ENCODE measurements at places on chromosomes 2 and 18.
A peak's percentile ranks its signal among the peaks of the same experiment; 100 is the strongest.

DNA sequence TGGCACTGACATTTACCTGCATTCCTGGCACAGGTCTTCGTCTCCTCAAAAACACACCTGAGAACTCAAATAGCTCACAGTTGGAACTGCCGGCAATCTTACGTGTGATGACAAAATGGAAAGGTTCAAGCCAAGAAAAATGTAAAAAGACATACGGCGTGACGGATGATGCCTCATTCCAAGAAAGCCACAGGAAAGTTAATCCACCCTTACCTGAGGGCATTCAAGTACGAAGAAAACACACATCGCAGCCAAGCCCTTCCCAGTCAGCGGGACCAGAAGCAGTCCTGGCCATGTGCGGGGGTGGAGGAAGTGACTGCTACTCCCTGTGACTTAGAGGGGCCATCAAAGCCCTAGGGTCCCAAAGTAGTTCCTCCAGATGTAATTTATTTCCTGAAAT is 986.3 kb upstream of the CELF4 start:
- DNase-seq, result no peak

GRCh38 chr2:53787614-53788289 is 908 bp downstream of the ERLEC1 start:
- DNase-seq, result no peak

- DNase-seq, result no peak
Observed at GRCh38 chr2:230447036-230447435, 31.0 kb downstream of the SP100 start.

DNA sequence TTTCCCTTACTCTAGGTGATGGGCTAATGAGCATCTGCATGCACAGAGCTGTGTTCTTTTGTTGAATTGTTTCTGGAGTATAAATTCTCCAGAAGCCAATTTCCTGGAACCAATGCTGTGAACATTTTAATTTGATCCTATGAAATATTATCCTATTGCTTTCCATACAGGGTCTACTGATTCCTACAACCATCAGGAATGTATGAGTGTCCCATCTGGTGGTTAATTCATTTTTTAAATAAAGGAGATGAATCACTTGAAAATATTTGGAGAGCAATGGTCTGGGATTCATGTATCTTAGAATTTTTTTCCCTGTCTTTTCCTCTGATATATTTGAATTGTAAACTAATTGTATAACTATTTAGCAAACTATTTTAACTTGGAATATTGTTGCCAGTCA is 14.0 kb downstream of the KIF5C start:
- no peak for DNase-seq

DNA sequence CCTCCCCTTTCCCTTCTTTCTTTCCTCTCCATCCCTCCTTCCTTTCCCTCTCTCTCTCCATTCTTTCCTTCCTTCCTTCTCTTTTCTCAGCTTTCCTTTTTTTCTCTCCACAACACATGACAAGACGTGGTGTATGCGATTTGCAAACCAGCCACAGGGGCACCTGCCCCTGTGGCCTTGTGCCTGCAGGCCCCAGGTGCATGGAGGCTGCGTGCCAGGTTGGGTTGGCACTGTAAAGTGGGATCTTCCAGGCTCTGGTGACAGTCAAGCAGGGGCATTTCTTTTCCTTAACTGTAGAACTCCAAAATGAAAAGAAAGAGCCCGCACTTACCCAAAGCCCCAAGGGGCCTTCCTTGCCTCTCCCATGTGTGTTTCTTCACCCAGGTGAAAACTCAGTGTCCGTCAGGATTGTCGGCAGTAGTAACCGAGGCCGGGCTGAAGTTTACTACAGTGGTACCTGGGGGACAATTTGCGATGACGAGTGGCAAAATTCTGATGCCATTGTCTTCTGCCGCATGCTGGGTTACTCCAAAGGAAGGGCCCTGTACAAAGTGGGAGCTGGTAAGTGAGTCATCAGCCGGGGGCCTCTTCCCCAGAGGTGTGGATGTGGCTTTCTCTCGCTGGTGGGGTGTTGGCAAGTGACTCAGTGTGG is 50.9 kb downstream of the MARCO start:
- no peak for DNase-seq

DNA sequence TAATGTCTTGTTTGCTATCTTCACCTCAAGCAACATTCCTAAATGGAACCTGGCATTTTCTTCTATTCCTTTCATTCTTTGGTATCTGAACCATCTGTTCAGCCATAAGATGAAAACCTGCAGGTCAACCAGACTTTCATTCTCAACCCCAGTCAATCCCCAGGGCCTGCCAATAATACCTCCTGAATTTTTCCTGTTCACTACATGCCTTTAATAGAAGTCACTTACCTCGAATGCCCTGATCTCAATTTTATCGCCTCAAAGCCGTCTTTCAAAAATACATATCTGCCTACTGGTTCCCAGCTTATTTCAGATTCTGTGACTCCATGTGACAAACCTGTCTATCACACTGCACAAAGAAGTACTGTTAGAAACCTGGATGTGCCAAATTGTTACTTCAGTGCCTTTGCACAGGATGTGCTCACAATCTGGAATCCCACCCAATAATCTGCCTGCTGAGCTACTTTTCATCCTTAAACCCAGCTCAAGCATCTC is 22.6 kb downstream of the ST3GAL5 start:
- no peak for DNase-seq

GRCh38 chr18:36543991-36544725 is 246.6 kb downstream of the FHOD3 start:
- DNase-seq, result no peak

DNA sequence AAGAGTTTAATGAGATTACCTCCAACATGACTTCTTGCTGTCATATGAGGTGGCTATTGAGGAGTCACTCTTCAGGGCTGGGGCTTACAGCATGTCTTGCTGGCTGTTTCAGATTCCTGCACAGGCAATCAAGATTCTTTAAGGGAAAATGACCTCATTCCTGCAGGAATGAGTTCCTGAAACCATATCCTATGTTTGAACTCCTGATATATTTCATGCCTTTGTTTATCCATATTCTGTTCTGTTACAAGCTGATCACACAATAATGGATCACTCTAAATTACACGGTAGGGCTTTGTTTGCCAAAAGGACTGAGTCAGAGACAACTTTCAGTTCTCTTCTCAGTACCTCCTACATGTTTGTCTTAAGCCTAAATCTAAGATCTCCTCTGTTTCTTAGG is 879.8 kb upstream of the PIK3C3 start:
- no peak for DNase-seq

- no peak for DNase-seq
Observed at GRCh38 chr2:11419781-11420180, 46.2 kb downstream of the E2F6 start.

DNA sequence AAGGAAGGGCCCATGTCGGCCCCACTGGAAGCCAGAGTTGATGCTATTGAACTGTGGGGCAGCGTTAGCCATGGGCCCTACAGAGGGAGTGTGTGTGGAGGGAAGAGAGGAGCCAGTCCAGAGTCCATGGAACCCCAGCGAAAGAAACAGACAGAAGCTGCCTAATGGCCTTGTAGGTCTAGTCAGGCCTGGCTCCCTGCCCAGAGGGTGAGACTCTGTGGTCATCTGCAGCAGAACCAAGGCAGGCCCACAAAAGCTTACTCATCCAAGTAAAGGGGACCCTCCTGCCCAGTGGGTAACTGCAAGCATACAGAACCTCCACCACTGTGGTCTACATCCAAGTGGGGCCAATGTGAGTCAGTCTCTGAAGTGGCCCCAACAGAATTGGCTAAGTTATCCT is 439.8 kb downstream of the TGIF1 start:
- no peak for DNase-seq

- no peak for DNase-seq
Observed at GRCh38 chr18:31396796-31397612, 20.4 kb downstream of the DSG4 start.

GRCh38 chr2:239390546-239391285 is 10.1 kb downstream of the HDAC4 start:
- no peak for DNase-seq

GRCh38 chr2:170227951-170228350 is 50.0 kb downstream of the MYO3B start:
- DNase-seq, result no peak

GRCh38 chr2:85718885-85719492 is 24.8 kb downstream of the GNLY start:
- DNase-seq, result no peak

DNA sequence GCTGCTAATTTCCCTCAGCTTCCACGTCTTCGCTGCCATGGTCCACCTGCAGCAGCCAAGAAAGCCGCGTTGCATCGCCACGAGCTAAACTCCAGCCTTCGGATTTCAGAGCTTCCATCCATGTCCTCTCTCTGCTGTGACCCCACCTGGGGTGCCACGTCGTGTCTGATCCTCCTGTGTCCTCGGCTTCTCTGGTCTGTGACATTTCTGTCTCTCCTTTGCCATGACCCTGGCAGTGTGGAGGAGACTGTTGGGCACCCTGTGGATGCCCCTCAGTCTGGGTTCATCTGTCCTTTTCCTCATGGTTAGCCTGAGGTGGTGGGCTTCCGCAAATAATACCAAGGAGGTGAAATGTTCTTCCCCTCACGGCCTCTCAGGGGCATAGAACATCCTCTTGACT is 106.8 kb downstream of the RTP5 start:
- DNase-seq, result no peak

- no peak for DNase-seq
Observed at GRCh38 chr2:71552861-71553301, 99.5 kb downstream of the DYSF start.

DNA sequence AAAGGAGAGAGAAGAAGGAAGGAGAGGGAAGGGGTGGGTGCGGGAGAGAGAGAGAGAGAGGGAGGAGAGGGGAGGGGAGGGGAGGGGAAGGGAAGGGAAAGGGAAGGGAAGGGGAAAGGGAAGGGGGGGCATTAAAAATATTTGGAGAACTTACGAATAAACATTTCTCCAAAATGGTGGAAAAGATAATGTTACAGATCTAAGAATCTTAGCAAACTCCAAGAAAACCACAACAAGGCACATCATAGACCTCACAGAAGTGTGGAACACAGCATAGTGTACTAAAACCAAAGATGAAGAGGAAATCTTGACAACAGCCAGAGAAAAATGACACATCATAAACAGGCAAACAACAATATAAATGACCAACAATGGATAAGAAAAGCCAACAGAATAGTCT is 83.1 kb downstream of the CRACDL start:
- no peak for DNase-seq

GRCh38 chr2:224405412-224405811 is 3.5 kb upstream of the FAM124B start:
- no peak for DNase-seq

DNA sequence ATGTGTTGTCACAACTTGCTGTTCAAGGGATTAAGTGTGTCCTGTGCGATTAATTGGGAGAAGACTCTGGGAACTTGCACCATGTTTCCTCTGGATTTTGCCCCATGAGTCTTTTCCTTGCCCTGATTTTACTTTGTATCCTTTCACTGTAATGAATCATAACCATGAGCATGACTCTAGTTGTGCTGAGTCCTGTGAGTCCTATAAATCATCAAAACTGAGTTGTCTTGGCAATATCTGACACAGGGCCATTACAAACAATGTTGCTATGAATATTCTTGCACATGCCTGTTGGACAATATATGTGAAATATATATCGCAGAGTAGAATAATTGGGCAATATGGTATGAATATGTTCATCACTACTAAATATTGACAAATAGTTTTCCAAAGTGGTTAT is 56.5 kb upstream of the COL5A2 start:
- DNase-seq, result no peak

GRCh38 chr2:19041434-19042041 is 316.9 kb downstream of the OSR1 start:
- no peak for DNase-seq

GRCh38 chr2:168521053-168521741 is 65.1 kb downstream of the CERS6 start:
- no peak for DNase-seq

DNA sequence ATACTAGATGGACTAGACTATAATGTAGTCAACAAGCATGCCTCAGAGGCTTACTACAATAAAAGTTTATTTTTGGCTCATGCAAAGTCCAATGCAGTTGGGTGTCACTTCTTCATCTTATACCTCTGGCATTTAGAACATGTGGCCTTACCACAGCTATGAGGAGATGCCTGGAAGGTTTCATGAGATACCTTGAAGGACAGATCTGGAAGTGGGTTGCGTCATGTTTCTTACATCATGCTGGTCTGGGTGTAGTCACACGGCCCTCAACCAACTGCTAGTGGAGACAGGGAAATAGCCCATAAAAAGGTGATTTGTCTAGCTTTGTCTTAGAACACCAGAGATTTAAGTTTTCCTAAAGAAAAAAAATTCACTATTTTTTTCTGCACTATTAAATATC is 91.7 kb upstream of the MMADHC start:
- DNase-seq, result no peak

GRCh38 chr2:230864605-230865306 is at the start of gene ITM2C:
Gene ITM2C, plus strand, starts transcription at chr2:230864942. Its CDS starts 84 bp downstream, at chr2:230865026.
- peak; percentile 39 for DNase-seq

GRCh38 chr18:69956057-69956456 is 8.4 kb upstream of the CD226 start:
- DNase-seq, result no peak

- DNase-seq, result no peak
Observed at GRCh38 chr2:99811544-99811943, 321.7 kb upstream of the REV1 start.

DNA sequence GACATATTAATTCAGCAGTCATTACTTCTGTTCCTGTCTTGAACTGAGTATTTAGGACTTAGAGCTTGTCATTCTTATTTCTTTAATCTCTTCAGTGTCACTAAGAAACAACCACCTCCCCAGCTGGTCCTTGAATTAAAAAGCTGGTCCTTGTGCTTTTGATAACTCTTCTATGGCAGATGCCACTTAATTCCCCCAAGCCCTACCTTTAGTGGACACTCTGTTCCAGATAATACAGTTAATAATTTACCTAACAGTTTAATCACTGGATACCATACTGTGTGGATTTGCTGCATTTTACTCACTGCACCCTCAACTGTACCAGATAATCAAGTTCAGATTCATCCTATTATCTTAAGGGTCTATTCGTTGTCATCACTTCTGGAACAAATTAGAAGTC is 73.1 kb downstream of the SKA1 start:
- DNase-seq, result no peak

- DNase-seq, result no peak
Observed at GRCh38 chr2:168639441-168639898, 163.0 kb upstream of the NOSTRIN start.

GRCh38 chr2:3236300-3237045 is 141.1 kb downstream of the EIPR1 start:
- no peak for DNase-seq

- DNase-seq, result no peak
Observed at GRCh38 chr2:239832490-239833268, 192.5 kb downstream of the NDUFA10 start.

Measured in hypothalamus (tissue), 51 donors.